HT-29 (cell line): ENCODE measurements at places on chromosomes 6 and 20.

DNA sequence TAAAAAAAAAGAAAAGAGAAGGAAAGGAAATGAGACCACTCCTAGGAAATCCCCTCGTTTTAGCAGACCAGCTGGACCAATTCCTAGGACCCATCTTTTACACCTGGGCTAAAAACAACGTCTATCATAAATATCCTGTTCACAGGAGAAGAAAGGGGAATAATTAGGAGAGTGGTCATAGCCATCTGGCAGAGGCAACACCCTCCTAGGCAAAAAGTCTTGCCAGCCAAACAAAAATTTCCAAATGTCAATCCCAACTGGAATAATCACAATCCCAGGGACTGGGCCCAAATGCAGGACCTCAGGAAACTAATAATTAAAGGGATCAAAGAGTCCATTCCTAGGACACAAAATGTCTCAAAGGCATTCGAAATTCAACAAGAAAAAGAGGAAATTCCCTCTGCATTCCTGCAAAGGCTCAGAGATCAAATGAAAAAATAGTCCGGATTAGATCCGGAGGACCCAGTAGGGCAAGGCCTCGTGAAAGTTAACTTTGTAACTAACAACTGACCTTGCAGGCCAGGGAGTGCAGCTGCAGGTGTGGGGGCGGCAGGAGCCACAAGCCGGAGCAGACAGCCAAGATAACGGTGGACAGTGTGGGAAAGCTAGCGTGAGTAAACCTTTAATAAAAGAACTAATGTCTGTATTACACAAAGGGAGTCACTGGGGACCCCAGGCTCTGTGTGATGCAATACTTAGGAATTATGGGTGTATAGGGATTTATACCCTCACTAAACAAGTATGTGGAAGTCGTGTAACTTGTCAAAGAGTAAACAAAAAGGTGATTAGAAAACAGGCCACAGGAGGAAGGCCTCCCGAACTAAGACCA is 11.7 kb downstream of the LCA5 start:
- DNase-seq, result no peak

DNA sequence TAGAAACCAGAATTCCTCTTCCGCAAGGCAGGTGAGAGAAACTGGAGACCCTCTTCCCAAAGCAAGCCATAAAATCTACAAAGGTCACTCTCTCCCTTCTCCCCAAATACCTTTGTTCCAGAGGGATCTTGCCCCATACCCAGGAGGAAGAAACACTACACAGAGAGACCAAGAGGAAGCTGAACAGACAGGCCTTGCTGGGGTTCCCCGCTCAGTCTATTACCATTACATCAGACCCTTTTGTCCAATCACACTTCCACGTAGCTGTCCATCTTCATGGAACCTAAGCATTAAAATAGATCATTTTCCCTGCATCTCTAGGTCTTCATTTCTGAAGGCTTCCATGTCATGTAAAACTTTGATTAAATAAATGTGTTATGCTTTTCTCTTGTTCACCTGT is 32.1 kb downstream of the METTL24 start:
- no peak for DNase-seq

DNA sequence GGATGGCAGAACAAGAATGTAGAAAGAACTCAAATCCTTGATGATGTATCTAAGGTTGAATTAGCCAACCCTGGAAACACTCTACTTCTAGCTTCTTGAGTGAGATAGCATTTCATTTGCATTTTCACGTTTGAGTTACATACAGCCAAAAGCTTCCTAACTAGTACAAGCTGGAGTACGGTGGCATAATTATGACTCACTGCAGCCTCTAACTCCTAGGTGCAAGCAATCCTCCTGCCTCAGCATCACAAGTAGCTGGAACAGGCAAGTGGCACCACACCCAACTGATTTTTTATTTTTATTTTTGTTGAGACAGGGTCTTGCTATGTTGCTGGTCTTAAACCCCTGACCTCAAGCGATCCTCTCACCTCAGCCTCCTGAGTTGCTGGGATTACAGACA is 36.5 kb upstream of the STK35 start:
- DNase-seq, result no peak

- DNase-seq, result no peak
Observed at GRCh38 chr6:15338476-15338875, 92.6 kb downstream of the JARID2 start.

DNA sequence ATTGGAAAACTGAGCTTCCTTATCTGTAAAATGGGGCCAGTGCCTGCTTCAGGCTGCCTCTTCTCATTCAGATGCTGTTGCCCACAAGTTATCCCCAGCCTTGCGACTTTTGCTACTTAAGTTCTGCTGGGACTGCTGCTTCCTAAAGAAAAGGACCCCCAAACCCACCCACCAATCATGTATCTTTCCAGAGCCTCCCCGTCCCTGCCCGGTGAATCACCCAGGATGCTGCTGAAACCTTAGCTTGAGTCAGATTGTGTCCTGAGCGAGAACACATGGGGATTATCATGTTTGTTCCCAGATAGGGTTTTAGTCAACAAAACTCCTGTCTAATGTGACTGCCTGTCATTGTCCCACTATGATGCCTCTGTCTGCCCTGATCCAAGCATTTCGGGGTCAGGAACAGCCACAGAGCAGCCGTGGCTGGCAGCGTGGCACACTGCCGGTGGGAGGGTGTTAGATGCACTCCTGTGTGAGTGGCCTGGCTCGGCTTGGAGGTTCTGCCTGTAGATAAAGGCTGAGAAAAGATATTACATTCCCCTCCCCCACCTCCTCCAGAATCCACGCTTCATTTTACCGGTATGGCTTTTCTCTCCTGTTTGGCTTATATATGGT is 79.9 kb downstream of the TOX2 start:
- no peak for DNase-seq

- DNase-seq, result no peak
Observed at GRCh38 chr6:136446579-136447187, 103.5 kb downstream of the MAP7 start.

- DNase-seq, result no peak
Observed at GRCh38 chr6:35251949-35252348, 7.6 kb upstream of the ZNF76 start.

DNA sequence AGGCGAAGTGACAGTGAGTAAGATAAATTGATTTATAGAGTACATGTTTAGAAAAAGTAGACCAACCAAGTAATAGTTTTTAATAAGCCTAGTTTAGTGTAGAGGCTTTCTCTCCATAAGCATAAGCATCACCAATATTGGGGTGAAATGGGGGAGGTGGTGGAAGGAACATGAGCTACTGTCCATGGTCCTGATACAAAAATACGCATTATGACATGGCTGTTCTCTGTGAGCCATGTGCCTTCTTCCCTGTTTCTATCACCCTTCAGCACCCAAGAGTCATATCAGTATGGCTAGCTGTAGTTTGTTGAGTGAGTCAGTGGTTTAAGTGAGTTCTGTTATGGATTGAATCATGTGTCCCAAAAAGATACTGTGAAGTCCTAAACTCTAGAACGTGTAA is 150.8 kb downstream of the EDN1 start:
- peak; percentile 28 for DNase-seq

DNA sequence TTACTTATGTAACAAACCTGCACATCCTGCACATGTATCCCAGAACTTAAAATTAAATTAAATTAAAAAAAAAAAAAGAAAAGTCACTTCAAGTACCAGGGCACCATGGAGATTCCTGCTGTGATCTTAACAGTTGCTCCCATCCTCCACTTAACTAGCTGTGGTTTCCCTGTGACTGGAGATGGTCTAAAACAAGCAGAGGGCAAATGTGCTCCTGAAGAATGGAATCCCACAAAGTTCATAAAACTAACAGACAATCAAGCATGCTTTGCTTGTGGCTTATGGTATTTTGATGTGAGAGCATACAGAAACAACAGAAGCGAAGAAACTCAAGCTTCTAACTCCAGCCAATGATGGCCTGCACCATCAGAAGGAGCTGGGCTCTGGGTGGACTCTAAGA is 153.6 kb upstream of the KCNK16 start:
- DNase-seq, result no peak

DNA sequence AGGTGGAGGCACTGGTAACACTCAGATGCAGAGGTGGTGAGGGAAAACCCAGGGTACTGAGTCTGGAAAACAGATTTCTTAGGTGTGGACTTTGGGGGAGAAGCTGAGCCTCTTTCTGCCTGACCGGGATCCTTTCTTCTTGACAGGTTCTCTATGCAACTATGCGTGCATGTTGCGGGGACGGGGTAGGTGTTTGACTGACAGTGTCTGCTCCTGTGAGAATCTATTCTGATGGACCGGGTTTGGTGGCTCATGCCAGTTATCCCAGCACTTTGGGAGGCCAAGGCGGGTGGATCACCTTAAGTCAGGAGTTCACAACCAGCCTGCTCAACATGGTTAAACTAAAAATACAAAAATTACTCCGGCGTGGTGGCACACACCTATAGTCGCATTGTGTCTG is 27.9 kb upstream of the ID1 start:
- no peak for DNase-seq

- no peak for DNase-seq
Observed at GRCh38 chr6:154167126-154167525, 128.1 kb downstream of the OPRM1 start.

DNA sequence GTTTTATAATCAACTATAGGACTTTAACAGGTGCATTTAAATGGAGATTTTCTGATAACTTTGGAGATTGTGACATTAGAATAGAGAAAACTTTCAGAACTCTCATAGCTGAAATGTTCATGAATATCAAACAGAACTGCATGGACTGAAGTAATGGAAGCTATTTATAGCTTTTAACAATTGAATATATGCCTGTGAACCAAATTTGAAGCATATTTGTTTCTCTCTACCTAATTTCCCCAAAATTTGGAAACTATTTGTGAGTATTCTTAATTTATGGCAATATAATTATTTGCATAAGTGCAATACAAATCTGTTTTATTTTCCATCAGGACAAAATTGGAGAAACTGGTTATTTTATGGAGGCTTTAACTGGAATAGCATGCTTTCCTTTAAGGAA is 96.6 kb downstream of the PLG start:
- no peak for DNase-seq

GRCh38 chr6:7528565-7528964 is 12.9 kb upstream of the DSP start:
- DNase-seq, result no peak

DNA sequence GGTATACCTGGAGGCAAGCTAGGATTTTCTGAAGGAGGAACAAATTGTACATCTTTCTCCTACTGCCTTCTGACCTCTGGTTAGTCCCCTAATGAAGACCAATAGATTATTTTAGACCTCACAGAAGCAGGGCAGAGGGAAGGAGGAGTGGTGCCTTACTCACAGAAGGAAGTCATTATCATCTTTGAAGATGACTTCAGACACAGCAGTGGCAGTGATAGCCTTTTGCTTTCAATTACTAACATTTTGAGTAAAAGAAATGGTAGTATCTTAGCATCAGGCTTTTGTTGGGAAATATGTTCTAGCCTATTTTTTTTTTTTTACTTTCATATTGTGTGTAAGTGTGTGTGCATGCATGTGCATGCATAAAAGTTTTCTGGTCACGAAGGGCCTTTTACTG is 164.2 kb upstream of the PLN start:
- no peak for DNase-seq

GRCh38 chr20:5480824-5481600 is 164.3 kb upstream of the PROKR2 start:
- DNase-seq, result no peak

DNA sequence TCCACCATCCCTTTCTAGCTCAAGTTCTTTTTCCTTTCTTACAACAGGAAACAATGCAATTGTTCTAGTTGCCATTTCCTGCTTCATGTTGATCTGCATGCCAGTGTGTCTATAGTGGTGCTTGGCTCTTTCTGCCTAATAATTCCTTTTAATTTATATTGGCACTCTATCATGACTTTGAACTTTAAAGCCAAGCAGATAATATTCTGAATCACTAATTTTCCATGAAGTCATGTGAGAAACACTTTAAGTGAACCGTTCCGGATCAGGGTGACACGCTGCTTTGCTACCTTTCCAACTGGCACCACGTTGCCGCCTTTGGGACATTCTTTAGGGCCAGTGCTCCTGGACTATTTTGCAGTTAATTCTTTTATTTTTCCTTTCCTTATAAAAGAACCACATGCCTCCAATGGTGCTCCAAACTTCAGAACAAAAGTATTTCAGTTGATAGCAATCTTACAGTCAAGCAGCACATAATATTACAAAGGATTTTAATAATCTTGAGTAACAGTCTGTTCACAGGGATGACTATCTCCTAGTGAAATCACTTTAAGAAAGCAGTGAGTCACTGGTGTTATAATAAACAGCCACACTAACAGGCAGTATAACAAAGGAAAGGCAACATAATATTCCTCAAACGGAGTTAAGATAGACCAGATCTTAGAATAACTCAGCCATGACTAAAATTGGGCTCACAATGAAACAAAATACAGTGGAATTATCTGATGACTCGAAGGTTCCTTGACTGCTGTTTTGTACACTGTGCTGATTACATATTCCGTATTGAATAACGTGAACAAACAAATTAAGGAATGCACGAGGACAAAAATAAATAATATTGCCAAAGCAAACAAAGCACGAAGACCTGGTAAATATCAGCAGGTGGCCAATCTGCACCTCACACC is 19.0 kb upstream of the BLOC1S5 start:
- DNase-seq, result no peak

GRCh38 chr6:39776581-39776980 is 15.6 kb upstream of the DAAM2 start:
- no peak for DNase-seq

DNA sequence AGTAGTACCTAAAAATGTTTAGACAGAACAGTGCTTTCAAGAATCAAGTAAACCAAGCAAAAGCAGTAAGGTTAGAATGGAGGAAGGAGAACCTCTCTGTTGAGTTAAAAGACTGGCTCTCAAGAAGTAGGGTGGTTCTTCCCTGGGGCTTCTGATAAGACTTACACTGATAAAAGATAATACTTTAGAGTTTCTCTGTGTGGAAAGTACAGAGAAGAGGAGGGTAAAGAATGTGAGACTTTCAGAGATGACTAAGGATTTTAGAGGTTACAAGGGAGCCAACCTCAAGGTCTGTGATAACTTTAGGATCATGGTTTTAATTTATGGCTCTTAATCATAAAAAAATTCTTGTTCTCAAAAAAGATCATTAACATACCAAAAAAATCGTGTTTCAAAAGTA is 30.9 kb upstream of the ALDH8A1 start:
- no peak for DNase-seq

DNA sequence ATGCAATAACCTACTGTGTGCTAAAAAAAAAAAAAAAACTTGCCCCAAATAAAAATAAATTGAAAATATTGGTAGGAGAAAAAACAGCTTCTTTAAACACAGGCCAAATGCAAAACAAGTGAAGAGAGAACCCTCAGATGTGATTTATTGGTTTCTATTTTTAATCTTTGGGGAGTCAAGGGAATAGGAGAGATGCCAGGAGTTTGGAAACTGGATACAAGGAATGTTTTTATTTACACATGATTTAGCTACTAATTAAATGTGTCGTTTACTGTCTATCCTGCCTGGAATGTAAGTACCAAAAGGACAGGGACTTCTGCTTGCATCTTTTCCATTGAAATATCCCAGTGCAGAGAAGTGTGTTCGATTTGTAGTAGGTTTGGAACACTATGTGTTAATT is 810.7 kb downstream of the MAFB start:
- DNase-seq, result no peak

GRCh38 chr6:104604685-104605084 is 255.0 kb downstream of the HACE1 start:
- no peak for DNase-seq

- DNase-seq, result no peak
Observed at GRCh38 chr6:127204281-127204680, 62.4 kb upstream of the RNF146 start.

GRCh38 chr20:53387983-53388675 is 205.5 kb downstream of the ZNF217 start:
- no peak for DNase-seq

GRCh38 chr6:143396497-143397226 is 53.8 kb downstream of the ADAT2 start:
- DNase-seq, result peak; percentile 78

- DNase-seq, result no peak
Observed at GRCh38 chr6:2042956-2043648, 202.3 kb downstream of the GMDS start.
